ENCODE measurements at places on chromosomes 16 and 17. TPM values are rescaled to one million over a fixed set of nuclear protein-coding genes. Genes with fewer than 3 reads are reported as not detected.

The TBC1D16 gene
- 27.1 TPM for total RNA-seq

The SOX15 gene
- 1.6 TPM for total RNA-seq

The OR3A3 gene
- not detected for total RNA-seq

The OR1A1 gene
- not detected for total RNA-seq

The TBC1D3I gene
- not detected for total RNA-seq

The CEP295NL gene
- 1.8 TPM for total RNA-seq

The MLKL gene
- 22.6 TPM for total RNA-seq

The CTNS gene
- total RNA-seq, result 20.1 TPM

The WNT3 gene
- 1.6 TPM for total RNA-seq

The MYH13 gene
- not detected for total RNA-seq

The USP36 gene
- 50.2 TPM for total RNA-seq

The WNK4 gene
- total RNA-seq, result 0.66 TPM

The CCL17 gene
- total RNA-seq, result not detected
